Heart left ventricle (tissue), 16 donors: ENCODE measurements at places on chromosomes 2 and 18. TPM values are rescaled to one million over a fixed set of nuclear protein-coding genes. Genes with fewer than 3 reads are reported as not detected.

DNA sequence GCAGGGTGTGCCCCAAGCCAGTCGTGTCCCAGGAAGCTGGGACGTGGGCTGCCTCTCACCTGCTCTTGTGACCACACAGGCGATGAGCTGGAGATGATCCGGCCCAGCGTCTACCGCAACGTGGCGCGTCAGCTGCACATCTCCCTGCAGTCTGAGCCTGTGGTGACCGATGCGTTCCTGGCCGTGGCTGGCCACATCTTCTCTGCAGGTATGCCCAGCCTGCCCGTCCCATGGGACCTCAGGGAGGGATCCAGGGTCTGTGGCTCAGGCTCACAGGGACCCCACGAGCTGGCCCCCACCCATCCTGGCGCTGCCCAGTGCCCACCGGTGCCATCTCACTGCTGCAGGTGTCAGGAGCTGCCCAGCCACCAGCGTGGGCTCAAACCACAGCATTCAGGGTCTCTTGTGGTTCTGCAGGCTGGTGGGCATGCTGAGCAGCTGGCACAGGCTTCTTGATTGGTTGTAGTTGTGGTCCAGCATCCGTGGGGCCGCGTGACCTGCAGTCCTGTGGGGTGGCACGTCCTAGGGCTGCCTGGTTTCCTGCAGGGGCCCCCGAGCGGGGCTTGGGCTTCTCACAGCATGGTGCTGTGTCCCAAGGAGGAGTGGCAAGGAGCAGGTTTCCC, 3.8 kb downstream of the BOK start:
- DNase-seq, result no peak

Gene SERPINB12
- total RNA-seq, result not detected

DNA sequence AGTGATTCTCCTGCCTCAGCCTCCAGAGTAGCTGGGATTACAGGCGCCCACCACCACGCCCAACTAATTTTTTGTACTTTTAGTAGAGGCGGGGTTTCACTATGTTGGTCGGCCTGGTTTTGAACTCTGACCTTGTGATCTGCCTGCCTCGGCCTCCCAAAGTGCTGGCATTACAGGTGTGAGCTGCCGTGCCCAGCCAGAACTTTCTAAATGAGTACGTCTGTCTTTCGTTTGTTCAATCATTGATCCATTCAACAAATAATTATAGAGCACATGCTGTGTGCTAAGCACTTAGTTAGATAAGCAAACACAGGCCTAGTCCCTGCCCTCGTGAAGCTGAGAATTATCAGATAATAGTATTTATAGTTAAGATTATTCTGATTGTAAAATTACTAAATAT, 56.5 kb downstream of the TTC39C start:
- no peak for DNase-seq

Gene SMARCAL1
- total RNA-seq, result 17.1 TPM

GRCh38 chr2:165238295-165238694, 919 bp upstream of the SCN2A start:
- DNase-seq, result no peak

Gene DOCK10
- total RNA-seq, result 5.4 TPM

Gene ACP1
- total RNA-seq, result 62.0 TPM

DNA sequence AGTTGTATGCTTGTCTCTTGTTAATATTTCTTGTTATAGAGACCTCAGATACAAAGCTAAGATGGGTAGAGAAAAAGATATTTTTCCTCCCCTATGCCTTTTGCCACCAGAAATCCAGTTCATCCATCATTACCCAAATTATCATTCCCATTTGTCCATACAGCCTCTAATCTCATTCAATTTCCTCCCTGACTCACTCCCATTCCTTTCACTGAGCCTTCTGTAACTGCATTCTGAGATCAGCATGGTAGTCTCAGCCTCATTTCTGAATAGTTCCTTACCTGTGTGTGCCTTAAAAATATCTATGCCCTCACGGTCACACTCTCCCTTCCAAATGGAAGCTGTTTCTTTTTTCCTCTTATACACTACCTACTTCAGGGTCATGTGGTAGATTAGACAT, 15.7 kb upstream of the PIK3C3 start:
- no peak for DNase-seq

GRCh38 chr2:204947405-204947804, 402.1 kb downstream of the PARD3B start:
- DNase-seq, result no peak

Gene SLC9A4
- total RNA-seq, result not detected

GRCh38 chr2:98854682-98855081, 81.3 kb downstream of the CRACDL start:
- DNase-seq, result no peak

GRCh38 chr18:59620381-59620780, 76.8 kb downstream of the CCBE1 start:
- DNase-seq, result no peak

- DNase-seq, result peak; percentile 32
Measured at GRCh38 chr2:174633623-174633930, 36.0 kb upstream of the WIPF1 start.

Gene MROH2A
- not detected for total RNA-seq

- DNase-seq, result no peak
Measured at GRCh38 chr2:70974592-70974991, 3.8 kb upstream of the ANKRD53 start.

Gene GPAT2
- total RNA-seq, result 5.5 TPM

- DNase-seq, result no peak
Measured at GRCh38 chr2:44707945-44708660, 233.4 kb upstream of the SIX3 start.

Gene KCNS3
- total RNA-seq, result 1.7 TPM

Gene GREB1L
- total RNA-seq, result 21.5 TPM

GRCh38 chr18:24930478-24930877, 421.5 kb downstream of the ZNF521 start:
- no peak for DNase-seq

DNA sequence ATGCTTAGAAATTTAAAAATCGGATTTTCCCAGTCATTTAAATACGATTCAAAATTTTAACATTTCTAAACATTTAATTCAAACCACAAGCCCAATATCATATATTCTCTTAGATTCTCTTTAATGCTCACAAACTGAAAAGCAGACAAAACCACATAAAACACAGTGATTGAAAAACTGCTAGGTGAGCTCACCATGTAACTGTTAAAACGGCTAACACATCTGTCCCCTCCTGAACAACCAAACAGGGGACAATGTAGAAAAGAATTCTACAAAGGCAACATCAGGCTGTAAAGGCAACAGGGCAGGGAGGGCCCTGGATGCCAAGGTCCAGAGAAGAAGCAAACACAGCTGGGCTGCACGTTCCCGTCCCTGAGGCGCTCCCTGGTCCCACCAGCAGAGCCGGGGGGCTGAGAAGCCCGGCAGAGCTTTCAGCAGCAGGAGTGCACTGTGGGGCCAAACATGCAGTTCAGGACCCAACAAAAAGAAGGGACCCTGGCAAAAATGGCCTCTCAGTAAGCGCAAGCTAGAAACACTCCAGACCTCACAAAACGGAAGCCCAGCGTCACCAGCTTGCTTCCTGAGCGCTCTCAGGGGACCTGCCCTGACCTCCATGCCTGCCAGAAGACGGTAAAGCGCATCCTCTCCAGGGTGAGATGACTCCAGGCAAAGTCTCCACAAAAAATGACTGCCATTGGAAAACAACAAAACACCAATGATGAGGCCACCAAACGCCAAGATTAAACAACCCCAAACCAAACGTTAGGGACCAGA, 40.5 kb downstream of the NDUFA10 start:
- no peak for DNase-seq

Gene IL36G
- total RNA-seq, result not detected

Gene SOX11
- total RNA-seq, result 2.0 TPM

DNA sequence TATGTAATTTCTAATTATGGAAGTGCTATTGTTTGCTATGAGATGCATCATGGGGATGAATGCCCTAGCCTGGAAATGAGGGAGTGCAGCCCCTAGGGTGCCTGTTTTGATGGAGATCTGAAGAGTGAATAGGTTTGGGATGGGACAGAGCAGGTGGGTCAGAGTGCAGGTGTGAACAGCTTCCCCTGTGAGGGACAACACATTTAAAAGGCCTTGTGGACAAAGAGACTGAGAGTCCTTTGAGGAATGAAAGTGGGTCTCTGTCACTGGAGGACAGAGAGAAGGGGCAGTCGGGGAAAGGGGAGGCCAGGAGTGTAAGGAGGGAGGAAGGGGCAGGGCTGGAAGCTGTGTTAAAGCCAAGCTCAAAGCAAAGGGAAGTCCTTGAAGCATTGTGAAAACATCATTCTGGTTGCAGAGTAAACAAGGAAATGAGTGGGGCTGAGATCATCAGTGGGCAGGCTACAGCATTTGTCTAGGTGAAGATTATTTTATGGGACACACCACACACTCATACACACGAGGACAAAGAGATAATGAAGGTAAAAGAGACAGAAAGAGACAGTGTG, 877.6 kb downstream of the SLC4A3 start:
- no peak for DNase-seq

Gene CFAP65
- not detected for total RNA-seq

DNA sequence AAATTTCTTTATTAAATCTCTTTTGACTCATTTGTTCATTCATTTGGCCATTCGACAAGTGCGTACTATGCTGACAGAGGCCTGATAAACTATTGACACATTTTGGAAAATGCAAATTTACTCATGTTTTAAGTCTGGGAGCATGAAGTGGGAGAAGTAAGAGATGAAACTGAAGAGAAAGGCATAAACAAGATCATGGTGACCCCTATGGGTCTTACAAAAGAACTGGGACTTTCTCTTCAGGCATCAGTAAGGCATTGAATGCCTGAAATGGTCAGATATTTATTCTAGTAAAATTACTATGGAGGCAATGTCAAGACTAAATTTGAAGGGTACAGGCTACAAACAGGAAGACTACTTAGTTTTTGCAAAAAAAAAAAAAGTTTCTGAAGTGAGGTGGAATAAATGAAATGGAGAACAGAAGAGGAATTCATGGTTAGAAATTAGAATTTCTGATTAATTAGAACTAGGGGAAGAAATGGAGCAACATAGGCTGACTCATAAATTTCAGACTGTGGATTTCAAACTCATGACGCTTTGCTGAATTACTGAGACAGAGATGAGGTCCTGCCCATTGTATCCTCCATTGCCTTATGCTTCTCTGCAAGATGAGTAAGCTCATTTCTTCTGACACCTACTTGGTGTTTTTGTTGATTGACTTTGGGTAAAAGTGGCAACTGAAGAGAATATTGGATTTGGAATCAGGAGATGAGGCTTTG, 32.7 kb downstream of the VSNL1 start:
- no peak for DNase-seq

Gene AGXT
- total RNA-seq, result not detected

DNA sequence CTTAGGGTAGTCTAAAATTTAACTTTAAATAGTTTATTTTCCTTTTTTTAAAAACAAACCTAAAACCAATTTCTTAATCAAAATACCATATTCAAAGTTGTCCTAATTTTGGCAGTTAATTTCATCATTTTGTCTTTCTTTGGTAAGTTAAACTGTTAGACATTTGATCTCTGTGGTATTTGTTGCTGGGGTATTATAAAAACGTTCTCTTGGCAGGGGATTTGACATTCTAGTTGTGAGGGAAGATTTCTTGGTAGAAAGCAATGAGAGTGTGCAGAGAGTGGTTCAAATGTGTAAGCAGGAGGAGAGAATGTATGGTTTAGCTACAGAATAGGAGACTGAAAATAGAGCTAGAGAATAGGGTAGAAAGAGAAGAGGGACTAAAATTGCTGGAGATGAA, 14.6 kb downstream of the GULP1 start:
- no peak for DNase-seq

Gene PDCL3
- 23.4 TPM for total RNA-seq

- DNase-seq, result no peak
Measured at GRCh38 chr18:79321625-79322405, 73.9 kb upstream of the NFATC1 start.

Gene TMEM247
- total RNA-seq, result not detected

Gene CDK15
- 0.19 TPM for total RNA-seq

Gene FAM110C
- 10.1 TPM for total RNA-seq

Gene TRIP12
- 90.3 TPM for total RNA-seq

Gene CD226
- total RNA-seq, result 4.1 TPM

GRCh38 chr2:3712831-3713503, 9.6 kb downstream of the DCDC2C start:
- no peak for DNase-seq

Gene MEP1B
- total RNA-seq, result not detected

DNA sequence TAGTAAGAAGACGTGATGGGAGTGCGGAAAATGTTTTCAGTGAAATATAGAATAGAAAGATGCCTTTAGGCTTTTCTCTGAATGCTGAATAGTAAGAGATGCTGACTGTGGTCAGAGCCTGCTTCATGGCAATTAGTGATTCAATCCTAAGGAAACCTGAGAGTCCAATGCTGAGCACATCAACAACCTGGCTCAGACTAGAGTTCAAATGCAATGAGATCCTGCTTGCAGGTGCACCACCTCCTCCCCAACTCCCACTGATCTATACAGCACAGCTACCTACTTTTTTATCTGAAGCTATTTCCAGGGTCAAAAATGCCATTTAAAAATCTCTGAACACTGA, 65.4 kb downstream of the AAK1 start:
- DNase-seq, result no peak

DNA sequence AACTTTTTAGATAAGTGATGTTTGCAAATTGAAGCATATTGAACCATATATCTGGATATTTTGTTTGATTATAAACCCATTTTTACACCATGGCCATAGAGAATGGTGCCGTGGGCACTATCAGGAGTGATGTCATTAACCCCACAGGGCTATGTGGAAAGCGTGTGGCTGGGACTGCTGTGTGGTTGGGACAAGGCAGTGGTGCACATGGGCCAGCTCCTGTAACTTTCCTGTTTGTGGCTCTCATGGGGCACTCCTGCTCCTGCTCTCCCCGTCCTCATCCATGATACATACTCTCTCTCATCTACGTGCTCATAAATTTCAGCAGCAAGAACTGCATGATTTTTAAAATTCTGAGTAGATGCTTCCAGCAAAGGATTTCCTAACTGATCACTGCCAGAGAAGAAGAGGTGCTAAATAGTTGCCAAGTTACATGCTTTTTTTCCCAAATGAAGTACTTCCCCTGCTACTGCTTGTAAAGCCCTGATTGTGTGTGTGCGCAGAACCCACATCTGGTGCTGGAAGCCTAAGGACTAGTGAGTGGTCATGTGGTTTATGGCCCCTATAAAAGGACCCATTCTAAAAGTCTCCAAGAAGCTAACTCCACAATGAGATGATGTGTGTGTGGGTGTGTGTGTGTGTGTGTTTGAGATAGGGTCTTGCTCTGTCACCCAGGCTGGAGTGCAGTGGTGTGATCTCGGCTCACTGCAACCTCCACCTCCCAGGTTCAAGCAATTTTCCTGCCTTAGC, 240.8 kb downstream of the NEDD4L start:
- no peak for DNase-seq

- no peak for DNase-seq
Measured at GRCh38 chr2:19224486-19224885, 133.9 kb downstream of the OSR1 start.

DNA sequence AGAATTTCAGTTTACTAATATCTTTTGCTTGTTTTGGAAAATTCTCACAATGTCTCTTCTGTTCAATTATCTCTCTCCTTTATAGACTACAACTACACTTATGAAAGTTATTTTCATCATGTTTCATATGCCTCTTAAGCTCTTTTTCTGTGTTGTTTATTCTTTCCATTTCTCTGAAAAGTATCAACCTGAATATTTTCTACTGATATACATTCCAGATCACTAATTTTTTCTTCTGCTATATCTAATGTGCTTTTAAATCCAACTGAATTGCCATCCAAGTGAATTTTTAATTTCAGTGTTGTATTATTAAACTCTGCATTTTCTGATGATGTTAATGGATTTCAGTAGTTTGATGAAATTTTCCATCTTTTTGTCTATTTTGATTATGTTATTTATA, 301.3 kb downstream of the HRH4 start:
- no peak for DNase-seq
